ENCODE measurements at places on chromosomes 5 and 9.

GRCh38 chr9:134824583-134824982 is 56.0 kb upstream of the FCN2 start:
- peaks cover 6% of the 10 kb centered on the region for H3K27me3 ChIP-seq
- H3K27ac ChIP-seq, result no peak overlapping the region
- H3K4me3 ChIP-seq, result no peak overlapping the region
- H3K36me3 ChIP-seq, result no peaks in the 10 kb centered on the region

DNA sequence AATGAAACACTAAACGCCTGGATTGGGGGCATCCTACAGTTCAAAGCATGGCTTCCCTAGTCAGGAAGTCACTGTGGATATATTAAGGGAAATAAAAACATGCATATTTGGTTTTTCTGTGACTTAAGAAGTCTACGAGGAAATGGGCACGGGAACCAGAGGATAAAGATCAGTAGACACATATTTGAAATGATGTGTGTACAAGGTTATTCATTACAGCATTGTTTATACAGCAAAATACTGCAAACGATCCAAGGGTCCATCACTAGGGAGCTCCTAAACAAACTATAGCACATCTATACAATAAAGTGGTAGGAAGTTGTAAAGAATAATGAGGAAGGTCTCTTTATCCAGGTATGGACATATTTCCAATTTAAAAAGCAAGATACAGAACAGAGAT is 71.8 kb downstream of the EFNA5 start:
- no peaks in the 10 kb centered on the region for H3K36me3 ChIP-seq
- peaks cover 9% of the 10 kb centered on the region for H3K4me1 ChIP-seq
- H3K27me3 ChIP-seq, result no peaks in the 10 kb centered on the region
- no peak overlapping the region for H3K27ac ChIP-seq
- no peak overlapping the region for H3K4me3 ChIP-seq

GRCh38 chr9:14221558-14221957 is 92.4 kb downstream of the NFIB start:
- H3K27ac ChIP-seq, result peak overlapping the region; percentile 76
- H3K4me3 ChIP-seq, result no peak overlapping the region

DNA sequence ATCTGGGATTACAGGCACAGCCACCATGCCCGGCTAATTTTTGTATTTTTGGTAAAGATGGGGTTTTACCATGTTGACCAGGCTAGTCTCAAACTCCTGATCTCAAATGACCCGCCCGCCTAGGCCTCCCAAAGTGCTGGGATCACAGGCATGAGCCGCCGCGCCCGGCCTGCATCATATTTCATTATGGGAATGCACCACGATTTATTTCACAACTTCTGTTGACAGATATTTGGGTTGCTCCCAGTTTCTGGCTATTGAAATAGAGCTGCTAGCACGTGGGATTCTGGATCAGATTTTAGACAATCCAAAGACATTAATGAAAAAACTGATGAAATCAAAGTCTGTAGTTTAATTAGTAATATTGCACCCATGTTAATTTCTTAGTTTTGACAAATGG is 48.4 kb upstream of the FUBP3 start:
- H3K36me3 ChIP-seq, result no peaks in the 10 kb centered on the region
- H3K4me1 ChIP-seq, result peaks cover 4% of the 10 kb centered on the region
- H3K27me3 ChIP-seq, result peaks cover 5% of the 10 kb centered on the region
- no peak for DNase-seq

DNA sequence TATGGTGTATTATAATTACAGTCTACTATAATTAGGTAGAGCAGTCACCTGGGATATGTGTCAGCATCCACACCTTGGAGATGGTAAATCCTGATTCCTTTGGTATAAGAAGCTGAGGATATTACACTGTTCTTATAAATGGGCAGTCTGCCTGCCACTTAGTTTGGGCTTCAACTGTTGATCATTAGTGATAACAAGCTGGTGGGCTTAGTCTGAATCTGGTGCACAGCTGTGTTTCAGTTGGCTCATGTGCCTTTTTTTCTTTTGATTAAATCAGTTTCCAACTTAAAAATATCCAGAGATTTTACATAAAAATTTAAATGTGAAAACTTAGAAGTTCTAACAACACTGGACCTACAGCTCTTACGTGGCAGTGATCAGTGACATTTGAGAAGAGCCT is 21.2 kb downstream of the LVRN start:
- H3K27ac ChIP-seq, result no peak overlapping the region
- H3K4me1 ChIP-seq, result peaks cover 9% of the 10 kb centered on the region
- DNase-seq, result no peak
- no peaks in the 10 kb centered on the region for H3K36me3 ChIP-seq
- H3K4me3 ChIP-seq, result no peak overlapping the region
- H3K27me3 ChIP-seq, result no peaks in the 10 kb centered on the region

DNA sequence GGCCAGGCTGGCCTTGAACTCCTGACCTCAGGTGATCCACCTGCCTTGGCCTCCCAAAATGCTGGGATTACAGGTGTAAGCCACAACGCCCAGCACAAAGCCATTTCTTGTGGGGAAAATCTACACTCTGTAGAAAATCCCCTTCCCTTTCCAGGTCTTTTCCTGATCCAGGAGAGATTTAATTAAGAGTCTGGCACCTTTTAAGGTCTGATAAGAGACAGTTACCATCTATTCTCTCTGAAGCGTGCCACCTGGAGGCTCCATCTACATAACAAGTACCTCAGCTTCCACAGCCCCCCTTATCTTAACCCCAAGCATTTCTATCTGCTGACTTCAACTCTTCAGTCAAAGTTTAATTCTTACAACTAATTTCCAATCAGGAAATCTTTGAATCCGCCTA is 71.4 kb upstream of the CDK20 start:
- H3K4me3 ChIP-seq, result no peak overlapping the region
- peaks cover 12% of the 10 kb centered on the region for H3K36me3 ChIP-seq
- no peaks in the 10 kb centered on the region for H3K4me1 ChIP-seq
- H3K27ac ChIP-seq, result no peak overlapping the region
- DNase-seq, result no peak

DNA sequence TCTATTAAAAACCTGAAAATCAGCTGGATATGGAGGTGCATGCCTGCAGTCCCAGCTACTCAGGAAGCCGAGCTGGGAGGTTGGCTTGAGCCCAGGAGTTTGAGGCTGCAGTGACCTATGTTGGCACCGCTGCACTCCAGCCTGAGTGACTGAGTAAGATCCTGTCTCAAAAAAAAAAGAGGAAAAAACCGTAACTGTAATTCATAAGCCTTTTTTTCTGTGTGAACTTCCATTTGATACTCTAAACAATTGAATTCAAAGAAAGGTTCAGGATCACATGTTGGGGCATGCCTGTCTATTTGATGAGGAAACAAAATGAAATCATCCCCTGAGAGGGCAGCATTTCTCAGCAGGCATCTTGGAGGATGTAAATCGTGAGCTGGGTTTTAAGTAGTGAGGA is 38.8 kb downstream of the ITGA2 start:
- peaks cover 5% of the 10 kb centered on the region for H3K36me3 ChIP-seq
- H3K27ac ChIP-seq, result no peak overlapping the region
- DNase-seq, result no peak

DNA sequence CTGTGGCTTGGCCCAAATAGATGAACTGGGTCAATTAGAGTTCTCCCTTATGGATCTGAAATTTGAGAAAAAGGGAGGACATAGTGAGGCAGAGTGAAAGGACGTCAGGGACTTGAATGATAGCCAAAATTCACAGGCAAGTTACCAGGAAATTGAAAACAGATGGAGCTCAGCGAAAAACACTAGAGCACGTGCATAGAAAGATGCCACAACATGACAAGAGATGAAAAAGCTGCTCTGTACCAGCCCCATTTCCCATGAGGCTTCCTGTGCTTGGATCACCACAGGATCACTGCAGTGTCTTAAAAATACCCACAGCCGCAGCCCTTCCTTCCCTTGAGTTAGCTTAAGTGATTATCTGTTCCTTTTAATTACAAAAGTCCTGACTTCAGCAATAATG is 39.0 kb upstream of the HOMER1 start:
- H3K27ac ChIP-seq, result no peak overlapping the region
- peaks cover 6% of the 10 kb centered on the region for H3K4me1 ChIP-seq

GRCh38 chr5:137842296-137842695 is 25.4 kb upstream of the MYOT start:
- H3K27me3 ChIP-seq, result no peaks in the 10 kb centered on the region
- peaks cover 5% of the 10 kb centered on the region for H3K4me1 ChIP-seq
- no peaks in the 10 kb centered on the region for H3K36me3 ChIP-seq
- no peak for DNase-seq
- H3K4me3 ChIP-seq, result no peak overlapping the region

DNA sequence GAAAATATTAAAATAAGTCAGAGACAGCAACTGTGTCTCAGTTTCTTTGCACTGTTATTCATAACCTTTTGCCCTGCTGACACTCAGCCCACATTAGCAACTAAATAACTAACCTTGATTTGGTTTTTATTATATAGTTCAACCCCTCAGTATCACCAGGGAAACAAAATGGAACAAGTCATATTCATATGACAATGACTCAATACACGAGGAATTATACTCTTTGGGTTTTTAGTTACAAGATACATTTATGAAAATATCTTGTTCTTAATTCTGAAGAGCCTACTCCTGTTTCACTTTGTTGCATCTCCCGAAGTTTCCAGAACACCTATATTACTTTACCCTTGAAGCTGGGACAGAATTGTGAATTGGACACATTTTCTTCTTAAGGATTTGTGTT is 845.4 kb downstream of the EFNA5 start:
- no peak for DNase-seq
- no peak overlapping the region for H3K27ac ChIP-seq
- H3K4me3 ChIP-seq, result no peak overlapping the region
- H3K27me3 ChIP-seq, result peaks cover 1% of the 10 kb centered on the region
